RPMI7951 (cell line): ENCODE measurements at places on chromosomes 13 and 19.

- DNase-seq = no peak
These were observed 150.5 kb downstream of the TEX29 start for GRCh38 chr13:111470933-111471332.

GRCh38 chr13:62209529-62209928 is 793.9 kb upstream of the PCDH20 start:
- no peak for DNase-seq

GRCh38 chr19:5567360-5567969 is at the start of gene TINCR:
TINCR (minus strand) TSS chr19:5567953.
- DNase-seq = no peak

- DNase-seq = peak; percentile 98
These were observed 11.3 kb downstream of the EPS8L1 start for GRCh38 chr19:55086730-55087541.

DNA sequence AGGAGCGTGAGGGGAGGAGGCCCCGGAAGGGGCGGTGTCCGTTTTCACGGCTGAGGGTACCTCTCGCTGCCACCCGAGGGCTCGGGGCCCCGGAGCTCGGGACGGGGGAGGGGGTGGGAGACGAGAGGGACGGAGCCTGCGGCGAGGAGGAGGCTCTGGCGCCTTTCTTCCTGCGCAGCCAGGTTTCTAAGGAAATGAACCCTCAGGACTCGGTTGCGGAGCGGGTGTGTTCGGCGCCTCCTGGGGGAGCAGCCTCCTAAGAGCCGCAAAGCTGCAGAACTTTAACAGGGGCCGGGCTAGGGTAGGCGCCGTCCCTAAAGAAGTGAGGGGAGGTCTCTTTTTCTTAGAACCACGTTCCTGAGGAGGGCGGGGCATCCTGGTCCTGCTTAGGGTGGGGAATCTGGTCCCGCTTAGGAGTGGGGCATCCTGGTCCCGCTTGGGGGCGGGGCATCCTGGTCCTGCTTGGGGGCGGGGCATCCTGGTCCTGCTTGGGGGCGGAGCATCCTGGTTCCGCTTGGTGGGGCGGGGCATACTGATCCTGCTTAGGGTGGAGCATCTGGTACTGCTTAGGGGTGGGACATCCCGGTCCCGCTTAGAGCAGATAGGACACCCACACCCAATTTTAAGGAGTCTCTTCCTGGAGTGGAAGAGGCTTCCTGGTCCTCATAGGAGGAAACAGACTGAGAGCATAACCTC is 6.2 kb downstream of the SYT5 start:
- peak; percentile 89 for DNase-seq

- no peak for DNase-seq
These were observed 54.5 kb downstream of the DNAJC15 start for GRCh38 chr13:43077906-43078305.

GRCh38 chr13:54709546-54709945 is 1680.9 kb downstream of the OLFM4 start:
- DNase-seq = no peak

- peak; percentile 18 for DNase-seq
These were observed 9.7 kb upstream of the SLITRK5 start for GRCh38 chr13:87661471-87661870.
